Stimulated activated CD8-positive, alpha-beta memory T cell treated with anti-CD3 and anti-CD28 coated beads, Interleukin-2, amount 100 ng/mL, for 1 hour (primary cell): ENCODE measurements at places on chromosomes 2 and 18.

DNA sequence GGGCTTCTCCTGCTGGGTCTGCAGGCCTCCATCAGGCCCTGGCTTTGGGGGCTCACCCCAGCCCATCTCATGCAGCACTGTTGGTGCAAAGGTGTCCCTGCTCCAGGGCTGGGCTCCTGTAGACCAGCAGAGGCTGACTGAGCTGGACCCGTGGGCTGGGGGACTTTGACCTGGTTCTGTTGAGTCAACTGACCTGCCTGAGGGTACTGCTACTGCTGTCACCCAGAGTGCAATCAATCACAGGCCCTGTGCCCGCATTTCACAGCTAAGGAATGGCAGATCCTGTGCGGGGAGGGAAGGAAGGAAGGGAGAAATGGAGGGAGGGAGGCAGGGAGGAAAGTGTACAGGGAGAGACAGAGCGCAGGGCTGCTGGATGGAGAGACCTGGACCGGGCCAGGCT is 136.8 kb downstream of the TPO start:
- no peak for DNase-seq

GRCh38 chr18:22753130-22753831 is 179.8 kb upstream of the RBBP8 start:
- DNase-seq: no peak

DNA sequence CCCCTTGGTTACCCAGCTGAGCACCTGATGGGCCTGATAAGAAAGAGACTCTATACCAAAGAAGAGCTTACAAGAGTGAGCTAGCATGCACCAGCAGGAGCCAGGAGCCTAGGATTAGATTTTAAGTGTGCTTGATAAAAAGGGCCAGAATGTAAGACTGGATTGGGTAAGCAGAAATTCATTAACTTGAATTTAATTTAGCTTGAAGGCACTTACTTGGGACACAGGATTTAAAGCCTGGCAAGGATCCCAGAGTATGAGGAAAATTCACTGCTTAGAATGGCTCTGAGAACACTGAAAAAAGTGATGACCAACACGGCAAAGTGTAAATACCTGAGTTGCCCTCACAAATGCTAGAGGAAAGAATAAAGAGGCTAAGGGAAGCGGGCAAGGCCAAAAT is 91.3 kb upstream of the RBBP8 start:
- no peak for DNase-seq

DNA sequence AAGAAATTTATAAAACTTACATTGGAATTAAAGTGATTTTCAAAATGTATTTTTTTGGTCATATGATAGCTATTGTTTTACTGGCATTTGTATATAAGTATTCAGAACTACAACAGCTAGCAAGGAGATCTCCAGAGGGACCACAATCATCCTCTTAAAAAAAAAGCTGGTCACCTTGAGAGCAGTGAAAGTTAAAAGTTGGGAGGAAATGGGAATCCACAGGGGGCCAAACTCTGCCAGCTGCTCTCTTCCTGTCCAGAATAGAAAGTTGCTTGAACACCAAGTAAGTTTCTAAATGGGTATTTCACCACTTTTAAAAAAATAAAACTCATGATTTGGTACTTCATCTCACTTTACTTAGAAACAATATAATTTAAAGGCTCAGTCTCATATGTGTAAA is 1025.1 kb downstream of the LRP1B start:
- DNase-seq: no peak

GRCh38 chr18:35673682-35674081 is 92.1 kb downstream of the GALNT1 start:
- no peak for DNase-seq

GRCh38 chr2:112626604-112627059 is 19.1 kb upstream of the SLC20A1 start:
- peak; percentile 39 for DNase-seq

- no peak for DNase-seq
These were observed 24.8 kb downstream of the CYRIA start for GRCh38 chr2:16640867-16641266.

DNA sequence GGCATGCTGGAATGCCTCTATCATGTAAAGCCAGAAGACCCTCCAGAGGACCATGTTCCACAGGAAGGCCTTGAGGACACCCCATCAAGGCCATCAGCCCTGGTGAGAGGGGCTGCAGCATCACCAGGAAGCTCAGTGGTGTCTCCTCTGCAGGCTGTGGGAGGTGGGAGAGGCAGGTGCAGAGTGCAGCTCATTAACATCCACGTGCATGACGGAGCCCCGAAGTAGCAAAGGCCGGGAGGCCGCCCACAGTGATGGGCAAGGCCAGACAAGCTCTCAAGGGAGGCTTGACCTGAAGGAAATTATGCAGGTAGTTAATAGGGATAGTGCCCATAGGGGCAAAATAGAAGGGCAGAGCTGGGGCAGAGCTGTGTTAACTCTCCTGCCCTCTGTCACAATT is 30.3 kb upstream of the SMCHD1 start:
- DNase-seq: no peak

GRCh38 chr2:176139661-176140512 is 10.4 kb downstream of the HOXD8 start:
- no peak for DNase-seq

DNA sequence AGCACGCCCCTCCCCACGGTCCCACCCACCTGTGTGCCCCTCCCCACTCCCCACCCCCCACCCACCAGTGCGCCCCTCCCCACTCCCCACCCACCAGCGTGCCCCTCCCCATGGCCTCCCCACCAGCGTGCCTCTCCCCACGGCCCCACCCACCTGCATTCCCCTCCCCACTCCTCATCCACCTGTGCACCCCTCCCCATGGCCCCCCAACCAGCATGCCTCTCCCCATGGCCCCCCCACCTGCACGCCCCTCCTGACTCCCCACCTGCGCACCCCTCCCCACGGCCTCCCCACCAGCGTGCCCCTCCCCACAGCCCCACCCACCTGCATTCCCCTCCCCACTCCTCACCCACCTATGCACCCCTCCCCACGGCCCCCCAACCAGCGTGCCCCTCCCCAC is 190.2 kb downstream of the EIPR1 start:
- DNase-seq: no peak

DNA sequence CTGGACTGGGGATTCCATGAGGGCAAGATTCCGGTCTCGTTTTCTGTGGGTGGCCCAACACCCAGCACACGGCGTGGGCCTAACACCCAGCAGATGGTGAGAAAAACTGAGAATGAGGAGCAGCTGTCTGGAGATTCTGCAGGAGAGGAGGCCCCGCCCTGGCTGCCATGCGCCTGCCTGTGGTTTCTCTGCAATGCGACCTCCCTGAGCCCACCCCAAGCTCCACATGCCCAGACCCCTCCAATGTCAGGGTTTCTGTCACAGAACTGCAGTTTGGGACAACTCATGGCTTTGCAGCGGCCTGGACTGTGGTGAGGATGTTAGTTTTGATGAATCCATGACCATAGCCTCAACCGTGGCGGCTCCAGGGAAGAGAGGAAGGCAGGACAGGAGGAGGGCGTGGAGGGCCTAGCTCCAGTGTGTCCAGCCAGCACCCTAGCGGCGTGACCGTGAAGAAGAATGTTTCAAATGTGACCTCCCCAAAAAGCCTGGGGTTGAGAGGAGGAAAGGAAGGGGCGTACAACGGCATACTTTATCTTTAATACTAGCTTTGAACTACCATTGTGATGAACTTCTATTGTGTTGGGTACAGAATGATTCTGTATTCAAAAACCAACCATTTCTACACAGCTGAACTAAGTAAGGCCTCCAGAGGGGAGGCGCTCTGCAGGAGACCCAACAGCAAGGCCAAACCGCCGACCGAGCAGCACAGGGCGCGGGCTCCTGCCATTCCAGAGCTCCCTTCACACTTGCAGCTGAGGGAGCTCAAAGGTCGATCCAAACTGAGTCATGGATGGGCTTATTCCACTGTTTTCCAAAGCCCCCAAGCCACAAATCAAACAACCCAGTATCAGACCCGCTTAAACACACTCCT is 3.4 kb downstream of the PXDN start:
- DNase-seq: no peak

GRCh38 chr2:38654528-38655381 is 11.2 kb upstream of the GALM start:
- DNase-seq: no peak
